ENCODE measurements at places on chromosomes 16 and 17.

GRCh38 chr16:24514096-24514495 is 25.3 kb upstream of the RBBP6 start:
- no peak for DNase-seq

DNA sequence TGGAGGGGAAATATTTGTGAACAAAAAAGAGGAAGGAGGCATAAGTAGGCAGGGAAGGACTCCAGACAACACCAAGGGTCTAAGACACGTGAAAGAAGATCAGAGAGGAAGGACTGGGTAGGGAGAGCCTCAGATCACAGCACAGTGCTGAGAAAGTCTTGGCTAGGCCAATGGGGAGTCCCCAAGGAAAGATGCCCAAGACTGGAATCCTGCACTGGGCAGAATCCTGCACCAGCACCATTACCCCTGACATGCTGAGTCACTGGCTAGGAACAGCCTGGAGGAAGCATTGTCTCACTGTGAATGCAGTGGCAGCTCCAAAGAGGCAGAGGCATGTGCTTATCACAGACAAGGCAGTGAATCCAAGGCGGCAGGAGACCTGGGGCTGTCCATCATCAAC is 19.2 kb downstream of the CLEC19A start:
- no peak for DNase-seq

DNA sequence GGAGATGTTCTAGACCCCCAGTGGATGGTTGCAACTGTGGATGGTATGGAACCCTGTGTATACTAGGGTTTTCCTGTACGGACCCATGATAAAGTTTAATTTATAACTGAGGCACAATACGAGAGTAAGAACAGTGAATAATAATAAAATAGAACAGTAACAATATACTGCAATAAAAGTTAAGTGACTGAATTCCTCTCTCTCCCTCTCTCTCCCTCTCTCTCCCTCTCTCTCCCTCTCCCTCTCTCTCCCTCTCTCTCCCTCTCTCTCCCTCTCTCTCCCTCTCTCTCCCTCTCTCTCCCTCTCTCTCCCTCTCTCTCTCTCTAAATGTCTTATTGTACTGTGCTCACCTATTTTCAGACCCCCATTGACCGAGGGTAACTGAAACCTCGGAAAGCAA is 291.0 kb downstream of the IRF8 start:
- DNase-seq: no peak

GRCh38 chr17:5115673-5116651 is at the start of gene USP6:
Gene USP6 (plus strand): TSS chr17:5116032. CDS start chr17:5130368, 14,336 bp downstream.
- DNase-seq: no peak

DNA sequence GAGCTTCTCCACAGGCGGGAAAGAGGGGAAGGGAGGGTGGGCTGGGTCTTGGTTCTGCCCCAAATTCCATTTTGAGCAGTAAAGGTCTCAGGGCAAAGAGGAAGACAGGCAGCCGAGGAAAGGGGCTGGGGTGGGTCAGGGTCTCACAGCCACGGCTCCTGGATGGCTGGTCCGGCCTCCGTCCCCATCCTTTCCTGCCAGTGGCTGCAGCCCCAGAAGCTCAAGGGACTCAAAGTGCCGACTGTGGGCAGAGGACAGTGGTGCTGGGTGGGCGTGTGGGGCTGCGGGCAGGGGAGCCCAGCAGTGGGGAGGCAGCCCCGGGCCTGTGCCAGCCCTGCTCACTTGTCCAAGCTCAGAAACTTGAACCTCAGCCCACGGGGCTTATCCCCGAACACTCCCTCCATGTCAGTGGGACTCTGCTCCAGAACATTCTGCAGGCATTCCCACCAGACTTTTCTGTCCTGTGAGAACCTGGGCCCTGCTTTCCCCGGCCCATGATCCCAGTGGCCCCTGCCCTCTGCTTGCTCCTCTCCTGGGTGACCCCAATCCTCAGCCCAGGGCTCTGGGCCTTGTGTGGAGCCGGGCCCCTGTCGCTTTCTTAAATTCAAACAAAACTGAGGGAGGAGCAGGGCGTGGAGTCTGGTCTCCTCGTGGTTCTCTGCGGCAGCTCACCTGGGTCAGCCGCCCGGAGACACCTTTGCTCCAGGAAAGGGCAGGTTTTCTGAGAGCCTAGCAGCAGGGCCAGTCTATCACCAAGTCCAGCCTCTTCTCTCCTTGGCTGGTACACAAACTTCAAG is 117.8 kb upstream of the METRNL start:
- DNase-seq: no peak

- no peak for DNase-seq
These were observed 32.3 kb upstream of the CAPN15 start for GRCh38 chr16:495127-495748.

GRCh38 chr17:60989379-60989778 is 311.7 kb downstream of the BCAS3 start:
- no peak for DNase-seq

GRCh38 chr16:50708373-50709060 is 15.1 kb downstream of the NOD2 start:
- DNase-seq: no peak

DNA sequence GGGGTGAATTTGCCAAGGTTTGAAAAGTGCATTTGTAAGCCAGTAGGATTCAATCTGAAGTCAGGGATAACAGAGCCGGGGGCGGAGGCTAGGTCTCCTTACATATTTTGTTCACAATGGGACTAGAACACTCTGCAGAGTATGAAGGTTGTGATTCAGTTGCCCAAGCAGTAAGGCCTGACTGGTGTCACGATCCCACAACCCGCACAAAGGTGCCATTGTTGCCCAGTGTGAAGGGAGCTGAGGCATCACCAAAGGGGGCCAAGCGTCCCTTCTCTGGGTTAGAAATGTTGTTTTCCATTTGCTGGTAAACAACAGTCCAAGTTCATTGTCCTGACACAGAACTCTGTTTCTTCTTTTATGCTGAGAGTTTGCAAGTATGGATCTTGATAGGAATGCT is 471.8 kb downstream of the MAF start:
- DNase-seq: no peak

- DNase-seq: no peak
These were observed 5.3 kb upstream of the DPEP1 start for GRCh38 chr16:89607937-89608740.

DNA sequence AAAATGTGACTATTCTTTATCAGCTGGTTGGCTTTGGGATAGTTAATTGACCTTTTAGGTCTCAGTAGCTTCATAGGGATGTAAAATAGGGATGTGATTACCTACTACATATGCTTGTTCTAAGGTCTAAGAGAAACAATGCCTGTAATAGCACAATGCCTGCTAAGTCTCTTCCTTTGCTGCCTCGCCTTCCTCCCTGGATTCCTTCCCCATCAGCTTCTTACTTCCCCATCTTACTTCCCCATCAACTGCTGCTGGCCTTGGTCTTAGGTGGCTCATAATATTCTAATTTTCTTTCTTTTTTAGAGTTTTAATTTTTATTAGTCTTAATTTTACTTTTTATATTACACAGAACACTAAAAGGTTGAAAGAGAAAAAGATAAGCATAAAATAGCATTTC is 59.2 kb upstream of the GOT2 start:
- DNase-seq: no peak

GRCh38 chr16:11006656-11007055 is 62.3 kb downstream of the CLEC16A start:
- DNase-seq: no peak

All from NCI-H748 treated with DMSO at 0.1 percent for 48 hours (cell line).